NCI-H748 treated with DMSO at 0.1 percent for 48 hours (cell line): ENCODE measurements at places on chromosomes 4 and X.

DNA sequence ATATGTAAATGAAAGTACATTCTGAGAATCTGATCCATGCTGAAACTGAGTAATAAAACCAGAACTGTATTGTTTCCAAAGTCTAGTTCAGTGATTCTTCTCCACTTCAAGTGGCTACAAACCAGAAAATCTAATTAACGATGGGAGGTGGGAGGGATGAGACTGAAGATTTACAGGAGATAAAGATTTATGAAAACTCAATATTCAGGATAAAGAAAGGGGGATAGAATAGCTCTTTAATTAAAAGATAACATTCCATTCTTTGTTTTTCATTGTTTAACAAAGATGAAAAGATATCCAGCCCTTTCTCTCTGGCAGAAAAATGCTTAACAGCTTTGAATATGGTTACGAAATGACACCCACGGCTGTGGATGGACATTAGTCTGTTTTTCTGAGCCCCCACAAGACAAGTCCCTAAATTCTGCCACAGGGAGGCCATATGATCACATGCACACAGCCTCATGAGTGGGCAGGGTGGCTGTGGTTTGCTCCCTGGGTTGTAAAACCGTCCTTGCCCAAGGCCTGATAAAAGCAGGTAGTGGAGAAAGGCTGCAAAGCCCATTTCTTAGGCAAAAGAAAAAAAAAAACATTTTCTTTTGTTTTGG, 36.4 kb downstream of the TMEM150C start:
- no peak for DNase-seq

DNA sequence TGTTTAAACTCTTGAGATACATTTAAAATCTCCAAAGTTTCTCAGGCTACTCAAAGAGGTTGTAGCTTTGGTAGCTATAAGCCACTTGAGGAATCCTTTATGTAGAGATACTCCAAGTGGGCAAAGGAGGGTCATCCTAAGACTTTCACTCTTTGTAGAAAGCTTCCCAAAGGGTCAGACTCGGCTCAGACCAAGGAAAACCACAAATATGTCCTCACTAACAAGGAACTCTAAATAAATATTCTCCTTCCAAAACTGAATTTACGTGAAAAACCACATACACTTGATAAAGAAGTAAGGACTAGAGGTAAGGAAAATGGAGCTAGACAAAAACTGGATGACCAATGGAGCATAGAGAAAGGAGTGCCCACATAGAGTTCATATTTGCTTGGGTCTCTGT, 41.7 kb upstream of the DDX60 start:
- DNase-seq: no peak

DNA sequence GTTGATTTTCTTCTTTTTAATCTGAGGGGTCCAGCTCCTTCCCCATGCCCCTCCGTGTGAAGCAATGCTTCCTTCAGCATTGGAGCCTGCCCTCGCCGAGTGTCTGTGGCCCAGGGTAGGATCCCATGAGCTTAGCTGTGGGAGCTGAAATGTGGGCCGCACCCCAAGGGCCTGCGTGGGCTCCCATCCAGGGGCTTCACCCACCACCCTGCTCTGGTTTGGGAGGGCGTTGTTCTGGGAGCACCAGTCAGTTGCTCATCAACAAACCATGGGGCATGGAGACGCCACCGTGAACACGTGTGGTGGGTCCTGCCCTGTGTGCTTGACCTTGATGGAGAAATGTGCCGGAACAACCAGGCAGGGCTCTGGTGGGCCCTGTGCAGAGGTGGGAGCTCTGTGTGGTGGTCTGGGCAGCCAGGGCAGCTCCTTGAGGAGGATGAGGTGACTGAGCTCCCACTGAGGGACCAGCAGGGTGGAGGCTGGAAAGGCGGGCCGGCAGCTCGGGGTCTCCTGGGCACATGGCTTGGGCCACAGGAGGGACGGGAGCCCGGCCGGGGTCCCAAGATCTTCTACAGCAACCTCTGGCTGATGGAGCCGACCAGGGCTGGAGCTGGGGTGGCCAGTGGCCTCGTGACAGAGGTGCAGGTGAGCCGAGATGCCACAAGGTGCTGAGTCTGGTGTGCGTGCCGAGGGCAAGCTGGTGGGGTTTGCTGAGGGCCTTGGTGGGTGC, 39.6 kb upstream of the NKX1-1 start:
- DNase-seq: no peak

DNA sequence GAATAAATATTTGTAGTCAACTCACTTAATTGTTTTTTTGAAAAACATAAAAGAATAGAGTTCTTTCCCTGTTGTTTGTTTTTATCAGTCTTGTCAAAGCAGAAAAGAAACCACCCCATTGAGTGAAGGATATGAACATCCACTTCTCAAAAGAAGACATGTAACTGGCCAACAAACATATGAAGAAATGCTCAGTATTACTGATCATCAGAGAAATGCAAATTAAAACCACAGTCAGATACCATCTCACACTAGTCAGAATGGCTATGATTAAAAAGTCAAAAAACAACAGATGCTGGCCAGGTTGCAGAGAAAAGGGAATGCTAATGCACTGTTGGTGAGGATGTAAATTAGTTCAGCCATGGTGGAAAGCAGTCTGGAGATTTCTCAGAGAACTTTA, 326.1 kb upstream of the EMCN start:
- no peak for DNase-seq

DNA sequence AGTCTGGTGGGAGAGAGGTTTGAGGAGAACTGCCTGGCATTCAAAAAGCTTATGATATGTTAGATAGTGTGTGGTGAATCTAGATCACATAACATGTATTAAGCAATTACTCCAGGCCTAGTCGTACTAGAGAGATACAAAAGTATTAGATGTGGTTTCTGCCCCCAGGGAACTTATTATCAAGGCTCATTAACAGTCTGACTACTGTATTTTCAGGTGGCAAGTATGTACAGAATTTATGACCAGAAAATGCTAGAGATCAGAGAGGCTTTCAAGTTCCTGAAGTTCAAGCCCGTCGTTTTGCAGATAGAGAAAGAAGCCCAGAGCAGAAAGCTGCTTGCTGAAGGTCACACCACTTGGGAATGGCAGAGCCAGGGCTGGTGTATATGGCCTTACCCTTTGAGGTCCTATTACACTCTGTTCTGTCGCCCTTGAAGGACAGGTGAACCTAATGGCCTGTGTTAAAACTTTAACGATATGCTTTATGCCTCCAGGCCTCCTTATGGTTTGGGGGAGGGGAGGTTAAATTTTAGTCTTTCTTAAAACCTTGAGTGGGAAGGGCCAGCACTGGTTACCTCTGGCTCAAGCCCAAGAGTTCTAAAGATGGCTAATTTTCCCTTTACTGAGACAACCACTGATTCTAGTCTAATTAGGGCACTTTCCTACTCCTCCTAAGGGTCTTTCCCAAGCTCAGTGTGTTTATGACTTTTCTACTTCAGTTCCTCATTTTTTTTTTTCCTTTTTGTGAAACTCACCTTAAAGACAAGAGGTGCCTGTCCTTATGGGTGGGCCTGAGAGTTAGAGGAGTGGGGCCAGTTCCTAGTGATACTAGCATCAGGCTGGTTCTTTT, 19.9 kb downstream of the TMEM164 start:
- no peak for DNase-seq

- no peak for DNase-seq
Measured at GRCh38 chrX:13153796-13154195, 109.4 kb upstream of the FAM9C start.

DNA sequence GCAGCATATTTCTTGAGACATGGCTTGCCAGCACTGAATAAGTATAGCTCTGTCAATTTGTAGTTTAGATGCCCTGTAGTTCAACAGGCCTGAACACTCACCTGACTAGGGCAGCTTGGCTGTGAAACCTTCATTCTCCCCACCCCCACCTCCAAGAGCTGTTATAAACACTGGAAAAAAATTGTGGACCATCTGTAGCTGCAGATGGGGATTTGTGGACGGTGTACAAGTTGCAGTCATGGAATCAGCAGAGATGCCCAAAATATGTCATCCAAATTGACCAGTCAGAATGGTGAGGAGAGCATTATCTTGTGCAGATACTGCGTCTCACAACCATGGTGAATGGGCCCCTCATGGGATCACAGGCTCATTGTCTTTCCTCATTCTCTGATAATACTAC, 76.2 kb upstream of the PAQR3 start:
- DNase-seq: no peak

- DNase-seq: no peak
Measured at GRCh38 chrX:7889680-7890079, 37.5 kb downstream of the PNPLA4 start.

DNA sequence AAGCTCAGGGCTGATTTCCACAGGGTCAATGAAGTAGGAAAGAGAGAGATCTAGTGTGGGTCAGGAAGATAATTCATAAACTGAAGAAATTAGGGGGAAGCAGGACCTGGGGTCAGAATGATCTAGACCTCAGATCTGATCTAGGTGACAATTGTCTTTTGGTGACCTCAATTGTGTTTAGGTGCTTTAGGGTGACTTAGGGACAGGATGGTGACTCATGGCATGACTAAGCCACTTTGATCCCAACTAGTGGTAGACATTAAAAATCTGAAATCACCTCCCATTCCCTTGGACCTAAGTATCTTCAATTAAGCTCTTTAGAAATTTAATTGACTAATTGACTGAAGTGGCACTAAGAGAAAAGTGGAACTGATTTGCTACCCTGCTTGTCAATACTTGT, 36.7 kb upstream of the GRXCR1 start:
- DNase-seq: no peak

GRCh38 chrX:22024577-22024976, 7.5 kb upstream of the PHEX start:
- DNase-seq: no peak

DNA sequence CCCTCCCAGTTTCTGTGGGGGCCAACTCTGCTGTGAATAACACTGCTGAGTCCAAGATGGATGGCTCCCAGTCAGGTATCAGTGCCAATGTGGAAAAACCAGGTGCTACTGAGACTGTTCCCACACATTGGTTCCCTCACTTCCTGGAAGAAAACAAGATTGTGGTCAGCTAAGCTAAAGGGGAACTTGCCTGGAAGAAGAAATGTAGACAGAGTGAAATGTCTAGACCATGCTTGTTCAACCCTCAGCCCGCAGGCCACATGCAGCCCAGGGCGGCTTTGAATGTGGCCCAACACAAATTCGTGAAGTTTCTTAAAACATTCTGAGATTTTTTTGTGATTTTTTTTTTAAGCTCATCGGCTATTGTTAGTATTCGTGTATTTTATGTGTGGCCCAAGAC, 28.6 kb upstream of the UTP14A start:
- no peak for DNase-seq

DNA sequence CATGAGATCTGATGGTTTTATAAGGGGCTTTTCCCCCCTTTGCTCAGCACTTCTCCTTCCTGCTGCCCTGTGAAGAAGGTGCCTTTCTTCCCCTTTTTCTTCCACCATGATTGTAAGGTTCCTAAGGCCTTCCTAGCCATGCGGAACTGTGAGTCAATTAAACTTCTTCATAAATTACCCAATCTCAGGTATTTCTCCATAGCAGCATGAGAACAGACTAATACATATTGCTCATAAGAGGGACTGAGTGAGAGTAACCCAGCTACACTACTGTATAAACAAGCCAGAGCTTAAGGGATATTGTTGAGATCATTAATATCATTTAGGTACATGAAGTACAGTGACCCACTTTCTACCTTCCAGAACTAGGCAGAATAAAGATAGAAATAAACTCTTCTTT, 102.9 kb downstream of the TEX13A start:
- no peak for DNase-seq

DNA sequence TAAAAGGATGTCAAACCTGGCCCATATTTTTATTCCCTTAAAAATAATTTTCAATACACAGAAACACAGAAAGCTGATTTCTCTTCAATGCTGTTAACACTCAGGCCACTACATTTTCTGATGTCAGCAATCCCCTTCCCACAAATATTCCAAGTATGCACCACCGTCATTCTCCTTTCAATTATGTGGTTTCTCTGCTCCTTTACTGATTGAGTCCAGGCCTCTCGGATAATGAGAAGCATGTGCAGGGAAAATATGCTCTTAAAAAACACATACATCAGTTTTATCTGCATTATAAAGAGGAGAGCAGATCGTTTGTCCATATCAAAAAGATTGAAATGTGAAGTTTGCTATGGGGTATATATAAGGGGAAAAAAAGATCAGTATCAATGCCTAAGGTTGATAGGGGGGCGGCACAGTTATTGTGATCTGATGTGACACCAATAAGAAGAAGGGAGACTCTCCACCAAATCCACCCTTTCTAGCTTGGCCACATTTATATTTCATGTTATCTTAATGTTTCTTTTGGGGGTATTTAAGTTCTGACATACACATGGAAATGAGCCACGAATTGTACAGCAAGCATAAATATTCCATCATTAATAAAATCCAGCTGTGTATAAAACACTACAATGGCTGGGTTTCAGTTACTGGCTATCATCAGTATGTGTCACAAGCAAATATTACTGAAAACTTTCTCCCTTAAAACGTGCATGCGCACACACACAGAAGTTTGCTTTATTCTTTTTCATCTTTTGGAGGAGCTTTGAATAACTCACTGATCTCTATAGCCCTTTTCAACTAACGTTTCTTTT, 6.4 kb downstream of the AMOT start:
- DNase-seq: no peak

- no peak for DNase-seq
Measured at GRCh38 chr4:145644699-145645098, 25.5 kb downstream of the MMAA start.

DNA sequence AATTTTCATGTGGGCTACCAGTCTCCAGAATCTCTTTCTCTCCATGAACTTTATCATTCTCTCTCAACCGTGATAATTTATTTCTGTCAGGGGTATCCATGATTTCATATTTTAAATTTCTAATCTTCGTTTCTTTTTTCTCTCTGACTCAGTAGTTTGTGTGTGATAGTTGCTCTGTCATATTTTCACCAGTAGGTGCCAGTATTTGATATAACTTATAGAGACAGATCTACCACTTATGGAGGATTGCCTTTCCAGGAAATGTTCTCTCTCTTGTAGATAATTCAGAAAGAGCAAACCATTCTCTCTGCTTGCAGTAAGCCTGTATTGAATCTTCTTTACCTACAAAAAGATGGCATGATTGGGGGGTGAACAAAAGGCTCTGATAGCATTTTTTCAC, 79.3 kb upstream of the DYNLT3 start:
- DNase-seq: no peak

GRCh38 chr4:37389967-37390580, 145.5 kb downstream of the NWD2 start:
- DNase-seq: peak; percentile 9

DNA sequence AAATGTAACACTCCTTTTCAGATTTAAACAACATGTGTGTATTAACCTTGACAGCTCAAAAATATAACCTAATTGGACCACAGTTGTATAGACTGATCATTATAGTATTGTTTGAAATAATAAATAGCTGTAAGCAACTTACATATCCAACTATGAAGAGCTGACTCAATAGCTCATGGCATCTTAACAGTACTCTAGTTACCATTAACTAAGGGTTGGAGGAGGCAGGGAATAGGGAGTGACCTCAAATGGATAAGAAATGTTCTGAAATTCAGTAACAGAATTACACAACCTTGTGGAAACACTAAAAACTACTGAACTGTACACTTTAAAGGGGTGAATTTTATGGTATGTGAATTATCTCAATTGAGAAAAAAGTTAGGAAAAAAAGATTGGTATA, 136.5 kb upstream of the CPEB2 start:
- DNase-seq: no peak

GRCh38 chr4:165597581-165598480, 219.0 kb downstream of the CPE start:
- no peak for DNase-seq
